ENCODE measurements at places on chromosomes 11 and 22.

DNA sequence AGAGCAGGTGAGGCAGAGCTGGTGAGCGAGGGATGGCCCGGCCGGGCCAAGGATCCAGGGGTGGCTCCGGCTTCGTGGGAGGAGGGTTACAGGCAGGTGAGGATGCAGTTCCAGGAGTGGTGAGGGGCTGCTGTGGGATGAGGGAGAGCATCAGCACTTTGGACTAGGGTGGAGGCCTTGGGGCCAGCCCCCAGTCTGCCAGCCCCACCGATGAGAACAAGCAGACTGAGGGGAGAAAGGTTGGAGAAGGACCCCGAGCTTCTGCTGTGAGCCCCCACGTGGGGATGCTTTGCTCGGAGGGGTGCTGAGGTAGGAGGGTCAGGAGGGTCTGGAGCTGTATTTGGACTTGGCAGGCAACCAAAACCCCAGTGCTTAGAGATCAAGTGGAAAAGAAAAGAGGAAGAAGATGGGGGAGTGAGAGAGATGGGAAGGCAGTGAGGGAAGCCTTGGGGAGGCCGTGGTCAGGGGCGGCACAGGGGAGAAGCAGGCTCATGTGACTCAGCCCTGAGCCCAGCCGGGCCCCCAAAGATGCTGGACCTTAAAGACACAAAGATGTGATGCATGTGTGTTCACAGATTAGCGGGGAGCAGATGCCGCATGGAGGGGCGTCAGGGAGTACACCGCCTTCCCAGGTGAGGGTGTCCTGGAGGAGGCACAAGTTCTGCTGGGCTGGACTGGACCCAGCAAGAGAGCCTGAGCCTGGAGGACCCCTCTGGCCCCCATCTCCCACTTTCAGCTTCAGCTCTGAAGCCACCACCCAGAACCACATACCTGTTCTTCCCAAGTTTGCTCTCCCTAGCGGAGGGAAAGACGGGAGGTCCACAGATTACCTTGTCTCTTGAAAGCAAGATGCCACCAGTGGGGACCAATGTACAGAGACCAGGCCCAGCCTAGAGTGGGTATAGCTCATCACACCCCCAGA, 91.3 kb downstream of the CDKN1C start:
- DNase-seq, result no peak

DNA sequence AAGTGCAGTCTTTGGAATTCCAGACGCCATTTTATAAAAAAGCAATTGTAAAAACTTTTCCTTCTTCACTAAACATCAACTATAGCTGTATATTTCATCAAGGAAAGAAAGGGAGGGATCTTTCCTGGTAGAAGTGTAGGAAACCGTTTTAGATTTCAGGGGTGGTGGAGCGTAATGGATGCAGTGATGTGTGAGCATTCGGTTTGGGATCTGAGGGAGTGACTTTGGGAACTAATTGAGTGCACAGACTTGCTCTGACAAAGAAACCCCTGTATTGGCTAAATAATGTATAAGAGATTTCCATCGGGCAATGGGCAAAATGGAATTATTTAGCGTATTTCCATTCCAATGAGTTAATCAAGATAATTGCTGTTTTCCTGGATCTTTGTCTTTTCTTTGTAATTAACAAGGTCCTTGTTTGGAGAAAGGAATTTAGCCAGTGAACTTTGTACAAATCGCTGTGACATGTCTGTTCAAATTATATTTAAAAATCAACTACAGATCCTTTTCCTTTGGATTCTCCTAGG, 125.0 kb upstream of the NARS2 start:
- DNase-seq, result no peak

DNA sequence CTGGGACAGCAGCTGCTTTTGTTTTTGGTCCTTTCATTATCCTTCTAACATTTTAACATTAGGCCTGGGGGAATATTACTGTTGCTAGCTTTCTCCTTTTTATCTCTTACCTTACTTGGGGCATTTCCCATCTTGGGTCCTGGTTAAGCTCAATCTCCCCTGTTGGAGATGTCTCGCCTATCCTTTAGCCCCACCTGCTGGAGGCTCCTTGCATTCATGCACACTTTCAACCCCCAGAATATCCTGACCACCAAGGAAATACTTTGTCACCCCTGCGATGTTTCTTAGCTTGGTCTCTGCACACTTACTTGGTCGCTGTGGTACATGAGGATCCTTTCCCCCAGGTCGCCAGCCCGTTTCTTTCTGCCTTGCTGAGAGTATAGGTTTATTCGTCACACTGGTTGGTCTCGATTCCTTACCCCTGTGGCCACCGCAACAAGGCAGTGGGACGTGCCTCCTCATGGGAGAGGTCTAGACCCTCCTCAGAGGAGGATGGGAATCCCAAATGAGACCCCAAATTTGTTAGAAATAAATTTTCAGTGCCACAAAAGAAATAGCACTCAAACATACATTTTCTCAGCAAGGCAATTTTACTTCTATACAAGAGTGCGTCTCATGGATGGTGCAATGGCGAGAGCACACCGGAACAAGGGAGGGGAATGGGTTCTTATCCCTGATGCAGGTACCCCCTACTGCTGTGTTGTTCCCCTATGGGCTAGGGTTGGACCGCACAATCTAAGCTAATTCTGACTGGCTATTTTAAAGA, 5.4 kb upstream of the TXN2 start:
- DNase-seq, result no peak

DNA sequence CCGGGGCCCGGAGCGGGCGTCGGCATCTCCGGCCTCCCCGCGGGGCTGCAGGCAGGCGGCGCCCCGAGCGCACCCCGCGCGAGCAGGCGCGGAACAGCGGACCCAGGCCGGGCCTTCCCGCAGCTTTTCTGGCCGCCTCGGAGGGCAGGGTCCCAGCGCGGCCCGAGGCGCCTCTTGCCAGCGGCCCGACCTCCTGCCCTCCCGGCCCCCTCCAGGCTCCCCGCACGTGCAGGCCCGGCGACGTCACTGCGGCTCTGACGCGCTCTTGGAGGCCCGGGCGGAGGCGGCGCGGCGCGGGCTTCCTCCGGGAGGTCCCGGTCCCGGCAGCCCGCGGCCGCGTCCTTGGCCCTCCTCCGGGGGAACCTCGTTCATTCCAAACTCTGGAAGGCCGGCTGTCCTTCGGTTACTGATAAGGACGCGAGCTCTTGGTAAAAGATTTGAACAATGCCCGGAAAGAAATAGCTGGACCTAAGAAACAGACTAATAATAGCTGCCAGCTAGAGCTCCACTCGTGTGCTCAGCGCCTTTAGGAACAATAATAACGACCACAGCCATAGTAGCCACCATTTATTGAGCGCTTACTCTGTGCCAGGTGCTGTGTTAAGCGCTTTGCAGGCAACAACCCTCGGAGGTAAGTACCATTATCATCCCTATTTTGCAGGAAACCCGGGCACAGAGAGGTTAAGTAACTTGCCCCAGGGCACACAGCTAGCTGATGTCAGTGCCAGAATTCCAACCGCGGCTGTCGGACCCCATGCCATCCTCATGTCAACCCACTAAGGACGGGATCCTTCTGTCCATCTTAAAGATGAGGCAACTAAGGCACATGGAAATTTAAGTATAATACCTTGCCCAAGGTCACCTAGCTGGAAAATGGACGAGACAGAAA, 39.1 kb upstream of the CREB3L1 start:
- DNase-seq, result peak; percentile 34

GRCh38 chr22:20405931-20406685, 12.2 kb downstream of the ZNF74 start:
- DNase-seq, result no peak

DNA sequence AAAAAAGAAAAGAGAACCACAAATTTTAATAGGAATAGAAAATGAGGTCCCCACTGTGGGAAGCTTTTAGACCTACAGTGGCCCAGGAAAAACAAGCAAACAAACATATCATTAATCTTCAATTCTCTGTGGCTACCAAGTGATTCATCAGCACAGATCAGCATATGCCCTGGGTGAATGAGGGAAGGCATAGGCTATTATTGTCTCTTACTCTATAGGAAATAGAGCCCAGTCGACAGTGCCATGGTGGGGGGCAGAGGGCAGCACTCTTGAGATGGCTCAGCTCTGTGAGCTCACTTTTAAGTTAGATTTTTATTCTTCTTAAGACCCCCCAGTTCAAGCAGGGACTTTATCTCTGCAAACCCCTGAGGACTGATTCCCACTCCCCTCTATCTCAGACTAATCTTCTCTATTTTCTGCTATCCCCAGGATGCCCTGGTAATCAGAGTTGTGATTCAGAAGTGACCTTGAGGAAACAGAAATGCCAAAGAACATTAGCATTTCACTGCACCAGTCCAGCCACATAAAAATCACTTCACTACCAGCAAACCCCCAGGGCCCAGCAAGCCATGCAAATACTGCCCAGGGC, 9.5 kb upstream of the FEZ1 start:
- DNase-seq, result no peak

GRCh38 chr11:120134931-120135228, 3.0 kb downstream of the TRIM29 start:
- no peak for DNase-seq

- DNase-seq, result no peak
Measured at GRCh38 chr11:7524462-7525235, 10.8 kb downstream of the PPFIBP2 start.

- no peak for DNase-seq
Measured at GRCh38 chr11:35138606-35138942, 397 bp upstream of the CD44 start.

- DNase-seq, result no peak
Measured at GRCh38 chr22:27680636-27681035, 120.9 kb downstream of the MN1 start.

DNA sequence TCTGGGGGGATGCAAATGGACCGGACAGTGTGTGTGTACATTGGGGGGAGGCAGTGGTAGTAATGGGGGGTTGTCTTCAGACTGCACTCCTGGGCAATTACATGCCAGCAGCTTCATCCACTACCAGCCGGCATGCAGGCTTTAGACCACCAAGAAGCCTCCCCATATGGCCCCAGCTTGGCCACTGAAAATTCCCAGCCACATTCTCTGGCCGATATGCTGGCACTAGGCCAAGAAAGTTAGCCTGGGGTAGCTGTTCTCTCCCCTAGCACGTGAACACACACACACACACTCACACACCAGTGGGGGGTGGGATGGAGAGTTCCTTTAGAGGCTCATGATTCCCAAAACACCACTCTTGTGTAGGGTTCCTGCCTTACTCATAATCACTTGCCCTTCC, 3.6 kb upstream of the ROBO3 start:
- DNase-seq, result no peak

DNA sequence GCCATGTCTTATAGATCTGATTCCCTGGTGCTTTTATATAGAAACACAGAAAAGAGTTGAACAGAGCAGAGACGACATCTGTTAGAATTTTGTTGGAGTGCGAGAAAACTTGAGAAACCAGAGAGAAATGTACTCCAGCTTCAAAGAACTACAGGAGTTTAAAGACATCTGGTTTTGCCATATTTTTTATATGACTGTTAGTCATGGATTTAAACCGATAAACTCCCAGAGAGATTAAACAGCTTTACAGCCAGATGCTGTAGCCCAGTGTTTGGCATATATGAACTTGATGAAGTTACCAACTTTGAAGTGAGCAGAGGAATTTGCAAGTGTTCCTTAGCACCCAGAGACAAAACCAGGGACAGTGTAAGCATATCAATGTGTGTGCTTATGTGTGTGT, 1083.1 kb downstream of the LRRC4C start:
- DNase-seq, result no peak

- DNase-seq, result no peak
Measured at GRCh38 chr11:76159983-76160661, 46.2 kb downstream of the WNT11 start.

DNA sequence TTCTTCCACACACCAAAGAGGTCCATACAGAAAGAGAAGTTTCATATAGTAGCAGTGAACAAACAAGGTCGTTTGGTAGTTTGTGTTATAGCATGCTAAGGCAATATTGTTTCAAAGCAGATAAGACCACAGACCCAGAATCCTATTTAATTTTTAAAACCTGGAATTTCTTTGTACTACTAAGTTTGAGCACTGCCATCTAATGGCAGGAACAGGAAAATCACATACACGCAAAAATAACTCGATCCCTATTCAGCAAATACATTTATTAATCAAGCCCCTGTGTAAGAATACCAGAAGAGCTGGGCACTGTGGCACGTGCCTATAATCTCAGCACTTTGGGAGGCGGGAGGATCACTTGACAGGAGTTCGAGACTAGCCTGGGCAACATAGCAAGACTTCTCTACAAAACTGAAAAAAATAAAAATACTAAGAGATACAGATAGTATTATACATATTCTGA, 2.9 kb upstream of the BTBD10 start:
- DNase-seq, result peak; percentile 10

DNA sequence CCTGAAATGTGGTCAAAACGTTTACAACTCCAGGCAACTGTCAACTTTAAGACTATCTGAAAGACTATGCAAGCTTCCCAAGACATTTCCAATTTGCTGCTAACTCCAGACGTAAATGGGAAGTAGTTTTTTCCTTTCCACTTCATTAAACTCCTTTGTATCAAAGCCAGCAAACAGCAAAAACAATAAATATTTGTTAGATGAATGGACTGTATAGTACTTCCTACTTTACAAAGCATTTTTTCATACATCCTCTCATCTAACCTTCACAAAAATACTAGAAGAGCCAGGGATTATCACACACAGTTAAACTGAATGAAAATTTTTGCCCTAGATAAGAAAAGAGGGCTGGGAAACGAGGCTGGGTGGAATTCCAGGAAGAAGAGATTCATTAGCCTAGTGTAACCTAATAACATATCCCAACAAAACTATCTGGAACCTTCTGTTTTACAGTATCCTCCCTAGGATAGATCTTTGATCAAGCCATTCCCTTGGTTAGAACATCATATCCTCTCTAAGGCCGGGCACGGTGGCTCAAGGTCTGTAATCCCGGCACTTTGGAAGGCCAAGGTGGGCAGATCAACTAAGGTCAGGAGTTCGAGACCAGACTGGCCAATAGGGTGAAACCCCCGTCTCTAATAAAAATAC, 10.4 kb downstream of the NUP98 start:
- DNase-seq, result peak; percentile 58

- no peak for DNase-seq
Measured at GRCh38 chr22:25406510-25407210, 157.8 kb upstream of the GRK3 start.

- no peak for DNase-seq
Measured at GRCh38 chr11:101944923-101945322, 28.6 kb upstream of the ANGPTL5 start.

DNA sequence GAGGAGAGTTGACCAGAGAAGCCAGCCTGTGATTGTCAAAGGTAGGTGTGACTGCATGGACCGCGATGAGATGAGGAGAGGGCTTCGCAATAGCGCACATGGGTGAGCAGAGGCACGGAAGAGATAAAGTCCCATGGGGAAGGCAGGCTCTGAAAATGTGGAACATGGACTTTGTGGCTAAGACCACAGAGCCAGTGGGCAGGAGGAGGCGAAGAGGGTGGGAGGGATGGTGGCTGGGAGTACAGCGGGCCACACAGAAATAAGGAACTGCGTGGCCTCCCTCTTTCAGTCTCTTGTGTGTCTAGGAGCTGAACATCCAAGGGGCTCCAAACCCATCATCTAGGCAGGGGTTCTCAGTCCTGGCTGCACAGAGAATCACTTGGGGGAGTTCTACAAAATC, 98.6 kb downstream of the TENM4 start:
- no peak for DNase-seq
